Posterior vena cava (tissue), 2 donors: ENCODE measurements at places on chromosomes 12 and 14. TPM values are rescaled to one million over a fixed set of nuclear protein-coding genes. Genes with fewer than 3 reads are reported as not detected.

CMA1 gene
- 2.4 TPM for total RNA-seq

AP1G2 gene
- total RNA-seq, result 31.5 TPM

CD163L1 gene
- total RNA-seq, result 10.5 TPM

TUNAR gene
- total RNA-seq, result not detected

HHIPL1 gene
- 11.6 TPM for total RNA-seq

C3AR1 gene
- total RNA-seq, result 17.1 TPM

TMEM253 gene
- total RNA-seq, result not detected

CYP27B1 gene
- total RNA-seq, result 1.1 TPM

CIROP gene
- total RNA-seq, result not detected

MTA1 gene
- total RNA-seq, result 62.0 TPM

GPR84 gene
- total RNA-seq, result 1.6 TPM
